Stimulated activated CD8-positive, alpha-beta memory T cell treated with anti-CD3 and anti-CD28 coated beads, Interleukin-7, amount 100 ng/mL, for 1 hour (primary cell): ENCODE measurements at places on chromosomes 1 and 21.

DNA sequence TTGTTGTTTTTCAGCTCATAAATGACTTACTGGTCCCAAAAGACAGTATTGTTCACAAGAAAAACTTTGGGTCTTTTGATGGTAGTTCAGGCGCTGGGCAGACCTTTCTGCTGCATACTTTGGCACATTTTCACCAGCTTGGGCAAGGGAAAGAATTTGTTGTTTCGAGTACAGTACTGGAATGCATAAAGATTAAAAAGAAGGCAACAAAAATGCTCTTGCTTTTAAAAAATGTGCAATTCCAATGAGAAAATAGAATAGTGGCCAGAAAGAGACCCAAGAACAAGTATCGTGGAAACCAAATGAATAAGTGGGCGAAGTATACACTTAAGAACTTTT lies 56.0 kb downstream of the CLIC6 start:
- no peak for DNase-seq

- no peak for DNase-seq
These were observed 502.5 kb upstream of the ADGRL2 start for GRCh38 chr1:81298266-81298665.

DNA sequence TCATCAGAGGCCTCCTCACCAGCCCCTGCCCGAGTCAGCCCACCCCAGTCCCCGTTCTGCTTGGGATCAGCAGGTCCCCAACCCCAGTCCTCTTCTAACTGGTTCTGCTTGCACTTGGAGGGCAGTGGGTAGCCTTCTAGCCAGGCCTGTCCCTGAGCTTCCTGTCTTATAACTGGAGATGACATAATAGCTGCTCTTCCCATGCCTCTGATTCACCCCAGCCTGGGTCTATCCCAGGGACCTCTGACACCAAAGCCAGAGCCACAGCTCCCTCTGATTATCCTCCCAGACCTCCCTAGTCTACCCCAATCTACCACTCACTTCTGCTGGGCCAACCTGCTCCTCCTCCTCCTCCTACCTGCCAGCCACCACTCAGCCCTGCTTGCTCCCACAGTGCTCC lies 31.4 kb downstream of the IQGAP3 start:
- no peak for DNase-seq

GRCh38 chr1:214029796-214030195 lies 42.0 kb downstream of the PROX1 start:
- no peak for DNase-seq

GRCh38 chr1:154741741-154742495 lies 128.2 kb downstream of the KCNN3 start:
- DNase-seq: no peak

GRCh38 chr1:64572222-64572900 lies 102.4 kb downstream of the CACHD1 start:
- no peak for DNase-seq

DNA sequence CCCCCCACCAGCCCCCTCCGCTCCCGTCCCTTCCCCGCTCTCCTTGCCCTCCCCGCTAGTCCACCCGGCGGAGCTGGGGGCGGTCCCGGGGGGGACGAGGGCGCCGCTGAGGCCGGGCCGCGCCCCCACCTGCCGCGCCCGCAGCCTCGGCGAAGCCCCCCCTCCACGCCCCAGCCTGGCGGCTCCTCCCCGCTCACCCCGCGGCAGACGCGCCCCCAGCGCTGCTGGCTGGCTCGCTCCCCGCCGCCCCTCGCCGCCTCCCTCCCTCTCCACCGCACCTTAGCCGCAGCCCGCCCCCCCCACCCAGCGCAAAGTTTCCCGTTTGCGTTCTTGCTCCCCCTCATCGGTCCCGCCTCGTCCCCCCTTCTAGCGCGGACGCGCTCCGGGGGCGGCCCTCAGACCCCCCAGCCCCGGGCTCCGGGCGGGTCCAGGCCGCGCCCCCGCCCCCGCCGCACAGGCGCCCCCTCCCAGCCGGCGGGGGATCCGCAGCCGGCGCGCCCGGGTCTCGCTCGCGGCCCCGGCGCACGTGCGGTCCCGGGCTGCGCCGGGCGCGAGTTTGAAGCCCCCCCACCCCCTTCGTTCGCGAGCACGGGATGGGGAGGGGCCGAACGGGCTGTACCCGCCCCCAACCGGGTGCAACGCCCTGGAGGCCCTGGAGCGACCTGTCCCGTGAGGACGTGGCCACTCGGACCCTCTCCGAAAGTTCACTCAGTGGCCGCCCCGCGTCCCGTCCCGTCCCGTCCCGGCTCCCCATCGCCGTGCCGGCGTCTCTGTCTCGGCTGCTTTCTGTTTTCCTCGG lies 623 bp downstream of the PTPRF start:
- no peak for DNase-seq

DNA sequence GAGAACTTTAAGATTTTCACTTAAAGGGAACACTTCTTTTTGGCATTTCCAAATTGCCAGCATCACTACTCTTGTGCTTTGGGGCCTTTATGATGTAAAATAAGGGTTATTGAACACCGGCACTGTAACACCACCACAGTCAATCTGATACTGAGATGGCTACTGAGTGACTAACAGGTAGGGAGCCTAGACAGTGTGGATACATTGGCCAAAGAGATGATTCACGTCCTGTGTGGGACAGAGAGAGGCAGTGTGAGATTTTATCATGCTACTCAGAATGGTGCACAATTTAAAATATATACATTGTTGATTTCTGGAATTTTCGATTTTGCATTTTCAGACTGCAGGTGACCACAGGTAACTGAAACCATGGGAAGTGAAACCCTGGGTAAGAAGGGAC lies 261.6 kb downstream of the SPATA17 start:
- DNase-seq: no peak

GRCh38 chr1:21517161-21517589 lies 8.0 kb downstream of the ALPL start:
- DNase-seq: no peak

DNA sequence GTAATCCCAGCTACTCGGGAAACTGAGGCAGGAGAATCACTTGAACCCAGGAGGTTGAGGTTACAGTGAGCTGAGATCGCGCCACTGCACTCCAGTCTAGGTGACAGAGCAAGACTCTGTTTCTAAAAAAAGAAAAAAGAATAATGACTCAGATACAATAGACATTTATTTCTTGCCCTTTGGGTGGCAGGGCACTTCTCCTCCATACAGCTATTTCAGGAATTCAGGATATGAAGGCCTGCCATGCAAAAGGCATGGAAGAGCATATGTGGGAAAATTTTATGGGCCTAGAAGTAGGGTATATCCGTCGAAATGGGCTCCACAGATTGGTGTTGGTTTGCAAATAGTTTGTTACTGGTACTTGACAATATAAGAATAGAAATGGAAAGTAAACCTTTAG lies 20.2 kb upstream of the POGZ start:
- no peak for DNase-seq

- no peak for DNase-seq
These were observed 25.4 kb upstream of the S100A7 start for GRCh38 chr1:153485863-153486262.
